ENCODE measurements at places on chromosomes 7 and 10.

DNA sequence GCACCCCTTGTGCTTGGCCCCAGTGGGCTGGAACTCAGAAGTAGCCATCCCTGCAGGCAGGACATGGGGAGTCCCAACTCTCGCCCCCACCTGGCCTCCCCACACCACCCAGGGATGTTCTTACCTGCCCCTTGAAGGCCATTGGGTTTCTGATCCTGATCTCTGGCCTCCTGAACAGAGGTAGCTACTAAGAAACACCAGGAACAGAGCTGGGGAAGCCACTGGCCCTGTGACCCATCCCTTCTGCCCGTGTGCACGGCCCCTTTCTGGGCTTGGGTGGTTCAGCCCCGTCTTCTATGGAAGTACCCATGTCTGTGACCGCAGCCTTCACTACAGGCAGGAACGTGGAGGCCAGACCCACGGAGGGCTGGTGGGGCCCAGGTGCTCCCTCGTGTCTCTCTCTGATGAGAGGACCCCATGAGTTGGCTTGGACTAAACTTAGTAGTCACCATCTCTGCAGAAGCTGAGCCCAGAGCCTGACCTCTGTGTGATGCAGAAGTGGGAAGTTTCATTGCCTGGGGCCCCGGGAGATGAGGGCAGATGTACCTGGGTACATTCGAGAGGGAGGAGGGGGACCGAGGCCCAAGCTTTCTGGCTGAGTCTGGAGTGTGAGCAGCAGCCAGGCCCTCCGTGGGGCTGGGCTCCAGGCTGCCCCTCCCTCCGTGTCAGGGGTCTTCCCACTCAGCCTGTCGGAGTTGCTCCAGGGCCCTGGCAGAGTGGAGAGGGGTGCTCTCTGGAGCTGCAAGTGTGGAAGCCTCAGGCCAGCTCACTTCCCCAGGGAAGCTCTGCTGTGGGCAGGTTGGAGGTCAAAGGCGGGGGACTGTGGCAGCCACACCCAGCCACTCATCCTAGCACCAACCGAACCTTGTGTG, 81.0 kb downstream of the MKI67 start:
- no peak for DNase-seq

GRCh38 chr7:107684947-107685463, 24.4 kb downstream of the SLC26A4 start:
- DNase-seq, result no peak

GRCh38 chr10:429696-430095, 259.8 kb downstream of the DIP2C start:
- no peak for DNase-seq

- DNase-seq, result no peak
Observed at GRCh38 chr7:125567686-125568085, 638.1 kb upstream of the POT1 start.

GRCh38 chr10:82680608-82681007, 805.6 kb downstream of the NRG3 start:
- no peak for DNase-seq

- DNase-seq, result no peak
Observed at GRCh38 chr10:127292888-127293287, 96.5 kb upstream of the INSYN2A start.

GRCh38 chr7:74544706-74545469, 91.2 kb downstream of the GTF2IRD1 start:
- DNase-seq, result no peak

- no peak for DNase-seq
Observed at GRCh38 chr10:60944910-60945297, 919 bp upstream of the RHOBTB1 start.

GRCh38 chr10:33016988-33017387, 59.0 kb upstream of the ITGB1 start:
- no peak for DNase-seq

DNA sequence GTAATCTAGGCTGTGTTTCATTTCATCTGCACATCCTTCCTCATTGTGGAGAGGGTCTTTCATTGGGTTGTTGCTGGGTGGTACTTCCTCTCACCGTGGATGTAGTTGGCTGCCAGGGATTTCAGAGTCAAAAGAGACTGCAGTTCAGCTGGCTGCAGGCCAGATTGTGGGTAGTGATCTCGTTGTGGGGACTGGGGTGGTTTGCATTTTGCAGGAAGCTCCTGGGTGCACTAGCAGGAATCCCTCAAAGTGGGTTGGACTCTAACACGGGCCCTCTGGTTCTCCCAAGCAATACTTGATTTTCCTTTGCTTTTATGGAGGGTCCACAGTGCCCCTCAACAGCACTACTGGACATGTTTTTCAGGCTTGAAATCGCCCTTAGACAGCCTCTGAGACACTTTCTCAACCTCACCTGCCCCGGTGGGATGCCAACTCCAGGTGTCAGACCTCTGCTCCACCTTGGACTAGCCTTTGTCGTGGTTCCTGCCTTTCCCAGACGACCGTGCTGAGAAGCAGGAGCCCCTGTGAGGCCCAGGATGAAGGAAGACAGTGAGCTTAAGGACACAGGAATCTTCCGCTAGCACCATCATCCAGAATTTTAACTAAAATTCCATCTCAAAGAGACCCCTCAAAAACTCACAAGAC, 23.9 kb upstream of the ZNF273 start:
- DNase-seq, result no peak

DNA sequence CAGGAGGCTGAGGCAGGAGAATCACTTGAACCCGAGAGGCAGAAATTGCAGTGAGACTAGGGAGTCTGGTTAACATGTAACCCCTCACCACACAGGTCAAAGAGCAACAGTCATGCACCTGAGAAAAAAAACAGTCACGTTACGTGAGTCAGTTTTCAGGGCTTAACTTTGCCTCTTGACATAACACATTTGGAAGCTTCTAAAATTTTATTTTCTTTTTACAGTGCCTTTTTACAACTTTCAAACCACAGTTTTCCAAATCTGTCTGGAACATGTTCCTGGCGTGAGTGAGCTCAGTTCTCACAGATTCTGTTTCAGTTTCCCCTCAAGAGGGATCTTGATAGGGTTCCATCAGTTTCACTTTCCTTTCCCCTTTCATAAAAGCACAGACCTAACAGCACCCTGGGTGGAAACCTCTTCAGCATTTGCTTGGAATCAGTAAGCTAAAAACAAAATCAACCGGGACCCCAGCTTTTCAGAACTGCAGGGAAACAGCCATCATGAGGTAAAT, 4.4 kb downstream of the IFIT3 start:
- peak; percentile 70 for DNase-seq

DNA sequence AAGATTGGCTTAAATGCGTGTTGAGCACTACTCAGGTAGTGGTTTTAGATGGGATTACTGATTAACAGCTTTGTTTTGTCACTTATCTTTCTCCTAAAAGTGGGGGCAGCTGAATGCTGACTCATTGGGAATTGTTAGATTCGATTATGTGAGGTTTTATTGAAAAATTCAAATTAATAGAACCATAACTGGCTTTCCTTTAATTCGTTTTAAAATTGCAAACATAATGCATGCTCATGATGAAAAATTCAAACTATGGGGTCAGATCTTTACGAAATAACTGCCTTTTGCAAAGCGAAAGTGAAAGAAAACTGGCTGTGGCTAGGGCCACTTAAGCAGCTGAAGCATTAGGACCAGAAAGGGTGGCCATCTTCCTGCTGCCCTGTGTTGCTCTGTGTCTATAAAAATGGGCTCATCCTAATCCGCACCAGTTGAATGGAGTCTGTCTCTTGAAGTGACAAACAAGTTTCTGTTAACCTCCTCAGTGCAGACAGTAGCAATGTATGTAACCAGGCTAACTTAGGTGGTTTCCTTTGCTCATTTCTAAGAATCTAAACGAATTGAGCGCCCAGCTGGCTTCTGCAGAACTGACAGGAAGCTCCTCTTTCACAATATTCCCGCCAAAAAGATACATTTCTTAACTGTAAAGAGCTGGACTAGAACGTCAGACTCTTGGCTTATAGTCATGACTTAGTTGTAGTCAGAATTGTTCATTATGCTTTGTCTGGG, 27.8 kb downstream of the DENND10 start:
- DNase-seq, result peak; percentile 86

GRCh38 chr10:32161586-32161985, 105.4 kb upstream of the KIF5B start:
- DNase-seq, result no peak

DNA sequence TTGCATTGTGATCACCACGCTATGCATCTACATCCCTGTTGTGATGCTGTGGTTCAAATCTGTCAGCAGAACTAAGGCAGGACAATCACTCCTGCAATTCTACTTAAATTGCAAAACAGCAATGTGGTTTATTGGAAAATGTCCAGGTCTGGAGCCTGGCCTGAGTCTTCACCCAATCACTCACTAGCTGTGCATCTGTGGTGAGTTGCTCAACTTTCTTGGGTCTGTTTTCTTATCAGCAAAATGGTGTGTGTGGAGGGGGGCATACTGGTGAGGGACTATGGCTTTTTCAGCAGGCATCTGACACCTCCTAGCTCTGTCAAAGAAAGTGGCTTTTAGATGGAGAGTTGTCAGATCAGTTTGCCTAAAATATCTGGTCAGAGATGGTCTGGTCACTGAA, 108.3 kb upstream of the FEZF1 start:
- DNase-seq, result no peak

GRCh38 chr10:78584266-78584665, 484.5 kb upstream of the ZMIZ1 start:
- DNase-seq, result no peak

- no peak for DNase-seq
Observed at GRCh38 chr7:104241135-104241534, 33.3 kb upstream of the ORC5 start.

DNA sequence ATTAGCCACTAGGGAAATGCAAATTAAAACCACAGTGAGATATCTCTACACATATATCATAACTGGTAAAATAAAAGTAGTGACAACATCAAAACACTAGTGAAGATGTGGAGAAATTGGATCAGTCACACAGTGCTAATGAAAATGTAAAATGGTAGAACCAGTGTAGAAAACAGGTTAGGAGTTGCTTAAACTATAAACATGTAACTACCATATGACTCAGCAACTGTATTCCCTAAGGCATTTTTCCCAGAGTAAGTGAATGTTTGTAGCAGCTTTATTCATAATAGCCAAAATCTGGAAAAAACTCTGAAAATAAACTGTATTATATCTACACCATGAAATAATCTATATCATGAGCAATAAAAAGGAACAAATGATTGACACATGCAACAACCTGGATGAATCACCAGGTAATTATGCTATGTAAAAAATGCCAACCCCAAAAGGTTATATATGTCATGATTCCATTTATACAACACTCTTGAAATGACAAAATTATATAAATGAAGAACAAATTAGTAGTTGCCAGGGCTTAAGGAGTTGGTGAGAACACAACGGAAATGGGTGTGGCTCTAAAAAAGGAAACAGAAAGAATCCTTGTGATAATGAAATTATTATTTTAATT, 22.8 kb downstream of the SLC25A40 start:
- peak; percentile 7 for DNase-seq

- no peak for DNase-seq
Observed at GRCh38 chr7:105246679-105247078, 142.0 kb downstream of the SRPK2 start.

- DNase-seq, result no peak
Observed at GRCh38 chr10:125029584-125030242, 87.8 kb downstream of the ZRANB1 start.

DNA sequence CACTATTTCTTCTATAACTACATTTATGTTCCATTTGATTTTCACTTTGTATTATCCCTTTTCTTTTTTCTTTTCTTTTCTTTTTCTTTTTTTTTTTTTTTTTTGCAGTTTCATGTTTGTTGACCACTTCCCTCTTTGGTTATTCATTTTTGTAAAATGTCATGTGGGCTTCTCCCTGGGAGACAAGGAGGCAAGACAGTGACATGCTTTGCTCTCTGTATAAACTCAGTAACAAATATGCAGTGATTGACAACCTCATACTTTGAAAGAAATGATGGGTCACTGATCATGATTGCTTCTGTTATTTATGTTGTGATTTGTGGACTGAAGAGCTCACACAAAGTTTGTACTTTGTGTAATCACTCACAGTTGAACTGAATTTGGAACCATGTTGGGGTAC, 90.2 kb upstream of the ABI1 start:
- no peak for DNase-seq

GRCh38 chr10:128456271-128456670, 330.0 kb upstream of the MKI67 start:
- no peak for DNase-seq

GRCh38 chr7:2200584-2200980, 32.2 kb downstream of the MAD1L1 start:
- no peak for DNase-seq

GRCh38 chr10:76504823-76505222, 1073.4 kb downstream of the LRMDA start:
- DNase-seq, result no peak

DNA sequence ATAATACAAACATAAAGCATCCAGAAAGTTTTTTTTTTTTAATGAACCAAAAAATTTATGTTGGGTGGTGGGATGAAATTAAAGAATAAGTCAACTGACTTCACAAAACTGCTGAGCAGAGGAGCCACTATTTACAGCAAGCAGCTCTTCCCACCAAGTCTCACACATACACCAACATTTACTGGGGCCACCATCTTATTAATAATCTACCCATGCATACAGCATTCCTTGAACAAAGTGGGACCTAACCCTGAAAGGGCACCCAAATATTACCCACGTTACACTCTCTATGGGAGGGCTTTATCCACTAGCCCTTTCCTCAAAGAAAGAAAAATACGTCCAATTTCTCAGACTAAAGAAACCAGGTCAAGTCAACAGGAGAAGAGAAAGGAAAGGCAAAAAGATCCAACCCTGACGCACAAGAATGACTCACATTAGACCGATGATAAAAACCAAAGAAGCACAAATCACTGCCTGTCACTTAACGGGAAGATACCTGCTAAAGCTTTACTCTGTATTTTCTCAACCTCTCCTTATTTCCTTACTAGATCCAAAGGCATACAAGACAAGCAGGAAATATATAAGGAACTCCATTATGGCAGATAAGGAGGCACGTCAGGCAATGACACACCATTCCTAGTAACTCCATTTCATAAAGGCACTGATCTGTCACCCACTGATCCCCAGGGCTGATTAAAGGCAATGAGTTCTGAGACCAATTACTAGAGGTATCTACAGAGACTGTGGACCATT, 141.8 kb upstream of the ASAH2 start:
- DNase-seq, result no peak

DNA sequence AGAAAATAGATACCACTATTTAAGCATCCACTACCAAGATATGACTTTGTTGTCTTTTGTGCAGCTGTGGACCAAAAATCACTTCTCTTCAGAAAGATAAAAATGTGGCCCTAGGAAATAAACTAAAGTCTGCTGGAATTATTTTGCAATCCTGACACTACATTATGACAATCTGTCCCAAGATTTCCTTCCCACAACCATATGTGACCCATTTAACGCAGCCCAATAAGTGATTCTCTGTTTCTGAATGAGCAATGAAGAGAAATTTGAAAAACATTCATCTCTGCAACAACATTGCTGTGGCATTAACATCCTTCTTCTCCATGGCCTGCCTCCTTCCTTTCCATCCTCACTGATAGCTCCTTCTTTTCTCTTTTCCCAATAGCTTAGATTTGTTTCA, 212.0 kb downstream of the TSPAN12 start:
- DNase-seq, result no peak

GRCh38 chr7:100022621-100023020, 7.2 kb downstream of the ZKSCAN1 start:
- no peak for DNase-seq

Data from CD4-positive, alpha-beta T cell treated with Interleukin-4 for 4 hours (primary cell).